ENCODE measurements at places on chromosomes 5 and 9.

- DNase-seq = no peak
These were observed 72.5 kb upstream of the RASA1 start for GRCh38 chr5:87195104-87195591.

GRCh38 chr5:115586525-115587146 is 15.6 kb downstream of the TICAM2 start:
- peak; percentile 4 for DNase-seq

- DNase-seq = no peak
These were observed 58.8 kb upstream of the RAD23B start for GRCh38 chr9:107224252-107224651.

- no peak for DNase-seq
These were observed 143.7 kb downstream of the TRIO start for GRCh38 chr5:14286574-14287421.

DNA sequence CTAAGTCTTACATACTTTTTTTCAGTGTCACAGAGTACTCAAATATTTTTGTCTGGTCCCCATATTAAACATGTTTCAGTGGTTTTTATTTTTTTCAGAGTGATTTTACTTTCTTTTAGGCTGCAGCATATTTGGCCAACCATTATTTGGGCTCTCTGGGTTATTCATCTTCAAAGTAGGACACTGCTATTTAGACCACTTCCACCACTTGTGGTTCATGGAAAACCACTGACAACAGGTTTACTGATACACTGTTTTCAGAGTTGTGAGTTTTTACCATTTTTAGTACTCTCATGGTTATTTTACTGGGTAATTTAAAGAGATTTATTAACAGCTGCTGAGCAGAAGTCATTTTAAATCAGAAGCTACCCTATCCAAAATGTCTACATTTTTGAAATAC is 437.6 kb downstream of the KIAA0825 start:
- no peak for DNase-seq

DNA sequence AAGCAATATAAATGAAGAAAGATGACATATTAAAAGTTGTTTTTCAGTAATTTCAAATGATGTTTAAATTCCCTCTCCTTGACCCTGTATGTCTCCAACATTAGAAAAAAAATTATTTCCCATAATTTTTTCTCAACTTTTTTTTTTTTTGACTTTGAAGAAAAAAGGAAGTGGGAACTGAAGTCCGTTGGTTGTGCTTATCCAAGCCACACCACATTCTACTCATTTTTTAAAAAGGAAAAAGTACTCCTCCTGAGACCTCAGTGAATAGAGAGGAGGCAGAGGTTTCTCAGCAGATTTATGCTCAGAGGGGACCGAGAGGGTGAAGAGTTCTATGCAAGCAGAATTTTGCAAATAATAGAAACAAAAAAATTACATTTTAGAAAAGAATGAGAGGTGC is 123.3 kb downstream of the PCSK5 start:
- DNase-seq = no peak

- DNase-seq = no peak
These were observed 5.1 kb upstream of the SMIM15 start for GRCh38 chr5:61167382-61167781.

DNA sequence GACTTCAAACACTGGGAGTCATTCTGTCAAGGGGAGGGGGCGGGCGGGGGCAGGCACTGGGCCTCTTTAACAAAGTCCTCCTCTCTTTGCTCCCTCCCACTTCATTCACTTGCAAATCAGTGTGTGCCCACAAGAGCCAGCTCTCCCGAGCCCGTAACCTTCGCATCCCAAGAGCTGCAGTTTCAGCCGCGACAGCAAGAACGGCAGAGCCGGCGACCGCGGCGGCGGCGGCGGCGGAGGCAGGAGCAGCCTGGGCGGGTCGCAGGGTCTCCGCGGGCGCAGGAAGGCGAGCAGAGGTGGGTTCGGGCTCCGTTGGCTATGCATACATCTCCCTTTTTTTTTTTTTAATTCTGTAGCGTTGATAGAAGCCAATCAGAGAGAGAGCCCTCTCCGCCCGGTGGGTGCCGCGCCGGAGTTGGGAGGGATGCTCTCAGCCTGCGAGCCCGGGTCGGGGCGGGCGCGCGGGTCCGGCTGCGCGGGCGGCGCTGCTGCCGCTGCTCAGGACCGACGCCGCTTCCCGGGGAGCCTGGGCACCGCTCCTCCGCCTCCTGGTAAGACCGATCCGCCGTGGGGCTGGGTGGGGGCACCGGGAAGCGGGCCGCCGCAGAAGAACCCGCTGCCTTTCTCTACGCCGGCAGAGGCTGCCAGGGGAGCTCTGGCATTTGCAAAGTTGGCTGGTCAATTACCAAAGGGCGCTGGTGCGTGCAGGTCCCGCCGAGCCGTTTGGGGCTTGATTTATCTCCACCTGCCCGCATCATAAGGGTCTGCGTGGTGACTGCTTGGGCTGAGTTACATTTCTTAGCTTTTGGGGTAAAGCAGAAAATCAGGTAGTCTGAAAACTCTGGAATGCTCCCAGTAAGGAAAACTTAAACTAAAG is at the start of gene CDH6:
Gene CDH6, plus strand, starts transcription at position 96 of the 877 bp plus-strand sequence. CDS start 73,788 bp downstream, outside the sequence.
- DNase-seq = no peak

DNA sequence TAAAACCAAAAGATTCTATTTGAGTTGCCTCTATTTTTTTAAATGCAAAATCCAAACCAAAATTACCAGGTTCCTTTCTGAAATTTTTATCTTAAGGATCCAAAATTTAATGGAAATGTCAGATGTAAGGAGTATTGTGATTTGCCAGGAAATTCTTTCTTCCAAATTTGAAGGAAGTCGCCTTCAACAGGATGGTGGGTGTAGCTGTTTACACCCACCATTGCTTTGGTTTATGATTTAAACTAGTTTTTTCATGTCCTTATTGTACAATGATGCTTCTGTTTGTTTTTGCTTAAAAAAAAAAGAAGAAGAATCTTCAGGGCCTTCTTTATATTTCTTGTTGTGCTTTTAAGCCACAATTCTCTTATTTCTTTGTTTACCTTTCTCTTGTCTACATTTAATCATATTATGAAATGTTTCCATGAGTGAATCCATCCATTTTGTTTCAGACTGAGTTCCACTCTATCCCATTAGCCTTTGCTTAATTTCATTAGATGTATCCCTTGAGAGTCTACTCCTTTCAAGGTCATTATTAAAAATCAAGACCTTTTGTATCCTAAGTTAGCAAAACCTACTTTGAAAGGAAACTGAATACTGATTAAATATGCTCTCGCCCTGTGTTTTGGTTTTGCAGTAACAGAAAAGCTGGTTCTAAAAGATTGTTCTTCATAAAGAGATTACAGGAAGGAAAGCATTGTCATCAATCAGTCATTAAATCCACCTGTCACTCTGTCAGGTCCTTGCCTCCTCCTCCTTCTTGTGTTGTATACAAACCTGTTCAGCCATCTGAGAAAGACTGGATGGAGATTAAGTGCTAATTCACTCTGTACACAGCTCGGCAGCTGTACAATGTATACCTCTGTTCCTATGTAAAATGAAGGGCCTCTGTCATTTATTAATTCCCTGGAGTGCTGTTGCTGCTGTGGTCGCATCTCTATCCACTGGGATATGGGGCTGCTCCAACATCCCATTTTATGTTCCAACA is 45.5 kb upstream of the SLC2A8 start:
- DNase-seq = no peak

GRCh38 chr9:70574151-70574837 is 159.8 kb upstream of the KLF9 start:
- no peak for DNase-seq

GRCh38 chr5:95072281-95072680 is 212.6 kb downstream of the MCTP1 start:
- DNase-seq = no peak

- no peak for DNase-seq
These were observed 286.3 kb downstream of the NNT start for GRCh38 chr5:43889233-43889632.

DNA sequence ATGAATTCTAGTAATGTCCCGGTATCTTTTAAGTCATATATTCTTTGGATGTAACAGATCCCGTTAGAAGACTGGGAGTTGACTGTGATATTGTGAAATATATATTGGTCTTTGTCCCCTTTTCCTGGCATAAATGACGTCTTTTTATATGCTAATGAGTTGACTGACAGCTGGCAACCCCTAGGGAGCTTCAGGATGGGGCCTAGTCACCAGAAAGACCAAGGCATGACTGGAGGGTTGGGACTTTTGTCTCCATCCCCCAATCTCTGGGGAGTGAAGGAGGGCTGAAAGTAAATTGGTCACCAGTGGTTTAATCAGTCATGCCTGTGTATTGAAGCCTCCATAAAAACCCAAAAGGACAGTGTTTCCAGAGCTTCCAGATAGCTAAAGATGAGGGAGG is 241.6 kb downstream of the PJA2 start:
- no peak for DNase-seq

GRCh38 chr5:61186634-61187033 is 24.4 kb upstream of the SMIM15 start:
- no peak for DNase-seq

DNA sequence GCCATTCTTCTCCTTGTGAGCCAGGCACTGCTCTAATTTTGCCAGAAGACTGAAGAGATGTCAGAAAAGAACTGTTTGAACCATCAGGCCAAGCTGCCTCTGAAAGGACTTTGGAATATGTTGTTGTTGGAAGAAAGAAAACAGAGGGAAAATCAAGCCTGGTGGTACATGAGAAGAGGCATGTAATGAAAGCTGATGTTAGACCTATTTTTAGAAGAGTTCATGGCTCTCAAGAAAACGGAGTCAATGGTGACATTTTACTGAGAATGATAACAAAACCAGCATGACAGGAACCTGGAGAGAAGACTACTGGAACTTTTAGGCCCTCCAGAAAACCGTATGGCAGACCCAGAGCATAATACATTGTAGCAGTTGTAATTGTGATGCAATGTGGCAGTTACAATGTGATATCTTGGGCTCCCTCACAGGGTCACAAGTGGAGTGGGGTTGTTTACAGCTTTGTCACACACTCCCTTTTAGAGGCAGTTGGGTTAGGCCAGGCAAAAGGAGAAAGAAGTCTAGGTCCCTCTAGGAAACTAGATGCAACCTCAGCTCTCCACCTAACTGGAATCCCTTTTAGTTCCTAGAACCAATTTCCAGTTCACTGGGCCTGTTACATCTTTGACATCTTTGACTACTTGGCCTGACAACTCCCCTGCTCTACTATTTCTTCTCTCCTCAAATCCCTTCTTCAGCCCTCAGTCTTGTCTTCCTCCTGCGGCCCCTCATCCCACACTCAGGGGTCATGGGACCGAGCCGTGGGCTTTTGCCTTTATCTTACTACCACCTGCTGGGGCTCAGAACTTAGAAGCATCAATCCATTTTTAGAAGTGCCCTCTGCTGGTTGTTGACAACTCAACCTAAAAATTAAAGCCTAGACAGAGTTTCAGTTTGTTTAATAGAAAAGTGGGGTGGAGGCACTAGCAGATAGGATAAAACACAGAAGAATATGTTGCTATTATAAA is 61.2 kb upstream of the JAK2 start:
- peak; percentile 51 for DNase-seq

DNA sequence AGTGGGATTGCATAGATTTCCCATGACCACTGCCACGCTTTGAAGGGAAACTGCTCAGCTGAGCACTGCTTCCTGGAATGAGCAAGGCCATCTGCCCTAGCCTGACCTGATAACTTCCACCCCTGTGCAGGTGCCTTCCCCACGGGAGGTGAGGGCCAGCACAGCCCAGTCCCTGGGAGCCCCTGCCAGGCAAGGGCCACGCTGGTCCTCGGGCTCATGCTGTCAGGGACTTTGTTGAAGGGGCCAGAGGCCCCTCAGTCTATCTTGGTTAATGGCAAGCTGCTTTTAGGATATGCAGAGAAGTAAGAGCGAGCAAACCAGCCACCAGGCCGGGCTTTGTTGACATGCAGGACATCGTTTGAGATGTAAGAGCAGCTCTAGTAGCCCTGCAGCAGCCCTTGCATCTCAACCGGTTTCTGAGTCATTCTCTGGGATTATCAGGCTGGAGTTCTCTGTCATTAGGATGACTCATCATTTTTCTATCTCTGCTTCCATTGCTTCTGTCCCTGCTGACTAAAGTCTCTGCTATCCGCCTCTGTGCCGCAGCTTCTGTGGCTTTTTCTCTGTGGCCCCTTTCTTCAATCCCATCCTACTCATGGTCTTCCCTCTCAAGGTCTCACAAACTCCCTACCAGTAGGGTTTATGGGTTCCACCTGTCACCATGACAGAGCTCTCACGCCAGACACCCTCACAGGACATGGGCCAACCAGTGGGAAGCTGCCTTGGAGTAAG is 30.6 kb upstream of the IQGAP2 start:
- peak; percentile 76 for DNase-seq

DNA sequence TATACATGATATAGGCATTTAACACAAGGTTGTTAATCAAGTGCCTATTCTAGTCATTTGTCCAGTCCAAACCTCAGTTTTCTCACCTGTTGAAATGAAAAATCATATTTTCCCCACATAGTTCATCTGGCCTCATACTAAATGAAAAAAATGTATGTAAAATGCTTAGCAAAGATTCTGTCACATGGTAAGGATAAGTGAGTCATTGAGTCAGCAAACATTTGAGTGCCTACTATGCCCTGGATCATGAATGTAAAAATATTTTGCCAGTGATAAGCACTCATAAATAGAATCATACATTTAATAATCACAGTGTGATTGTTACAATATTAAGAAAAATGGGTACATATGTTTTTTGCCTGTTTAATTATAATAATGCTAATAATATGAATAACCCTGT is 181.2 kb upstream of the PAPPA start:
- DNase-seq = no peak

GRCh38 chr5:170476704-170477103 is 27.1 kb upstream of the KCNIP1 start:
- DNase-seq = no peak

DNA sequence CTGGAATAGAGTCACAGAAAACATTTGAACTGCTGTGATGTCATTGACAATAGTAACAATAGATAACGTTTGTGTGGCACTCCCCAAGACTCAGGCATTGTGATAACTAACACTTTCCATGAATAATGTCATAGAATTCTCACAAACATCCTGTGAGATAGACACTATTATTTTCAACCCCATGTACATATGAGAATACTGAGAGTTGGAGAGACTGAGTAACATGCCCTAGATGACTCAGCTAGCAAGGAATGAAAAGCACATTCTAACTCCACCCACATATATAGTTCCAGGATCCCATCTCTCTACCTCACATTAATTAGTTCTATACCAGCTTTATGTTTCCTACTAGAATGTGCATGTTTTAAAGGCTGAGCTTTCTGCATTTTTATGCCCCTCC is 71.4 kb downstream of the ASTN2 start:
- no peak for DNase-seq

DNA sequence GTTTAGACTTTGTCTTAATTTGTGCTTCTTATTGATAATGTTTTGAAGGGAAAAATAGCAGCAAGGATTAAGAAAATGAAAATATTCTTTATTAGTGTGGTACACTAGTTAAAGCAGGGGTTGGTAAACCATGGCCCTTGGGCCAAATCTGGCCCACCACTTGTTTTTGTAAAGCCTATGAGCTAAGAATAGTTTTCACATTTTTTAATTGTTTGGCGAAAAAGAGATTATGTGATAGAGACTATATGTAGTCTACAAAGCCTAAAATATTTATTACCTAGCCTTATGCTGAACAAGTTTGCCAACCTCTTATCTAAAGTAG is 57.2 kb downstream of the KCNN2 start:
- DNase-seq = no peak

DNA sequence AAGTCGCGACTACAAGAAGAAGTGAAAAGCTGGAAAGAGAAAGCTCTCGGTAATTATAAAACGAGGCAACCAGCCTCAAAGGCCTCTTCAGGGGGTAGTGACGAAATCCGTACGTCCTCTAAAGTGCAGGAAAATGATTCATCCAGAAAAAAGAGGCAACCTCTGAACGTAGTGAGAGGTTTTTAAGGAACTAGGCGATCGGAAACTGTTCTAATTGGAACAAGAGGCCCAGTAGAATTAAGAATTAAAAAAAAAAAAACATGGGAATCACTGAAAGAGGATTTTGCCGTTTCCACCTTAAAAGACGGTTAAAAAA is 1.0 kb downstream of the CSNK1A1 start:
- DNase-seq = no peak

Measured in HepG2 (cell line).